ENCODE measurements at places on chromosomes 16 and 17. TPM values are rescaled to one million over a fixed set of nuclear protein-coding genes. Genes with fewer than 3 reads are reported as not detected.

ITGAE gene
- 88.2 TPM for total RNA-seq

PRSS21 gene
- total RNA-seq: 0.19 TPM

AHSP gene
- not detected for total RNA-seq

B3GNT9 gene
- 7.5 TPM for total RNA-seq

HASPIN gene
- total RNA-seq: 14.0 TPM

TEX19 gene
- 0.27 TPM for total RNA-seq

RCVRN gene
- not detected for total RNA-seq

AARS1 gene
- total RNA-seq: 111 TPM

SLC16A6 gene
- total RNA-seq: 0.55 TPM

PNMT gene
- not detected for total RNA-seq

DPEP3 gene
- total RNA-seq: not detected

CSH2 gene
- not detected for total RNA-seq

TMEM238L gene
- total RNA-seq: not detected

DHRS7C gene
- not detected for total RNA-seq

BCAR1 gene
- total RNA-seq: 82.8 TPM

MYH1 gene
- total RNA-seq: not detected

NOMO2 gene
- 106 TPM for total RNA-seq

SLC13A2 gene
- total RNA-seq: 0.21 TPM
